ENCODE measurements at places on chromosomes 1 and 21. TPM values are rescaled to one million over a fixed set of nuclear protein-coding genes. Genes with fewer than 3 reads are reported as not detected.

Gene KRTAP21-2
- not detected for total RNA-seq

Gene KPRP
- 0.12 TPM for total RNA-seq

Gene GJA9
- not detected for total RNA-seq

Gene CELA2A
- not detected for total RNA-seq

Gene NRDC
- total RNA-seq, result 66.1 TPM

Gene LCE1A
- not detected for total RNA-seq

Gene FAM43B
- 1.3 TPM for total RNA-seq

Gene ZNHIT6
- total RNA-seq, result 23.5 TPM

Gene CHI3L2
- total RNA-seq, result 0.42 TPM

Gene EPHB2
- 2.0 TPM for total RNA-seq

Gene EFNA1
- total RNA-seq, result 13.1 TPM

Gene CYP4A22
- not detected for total RNA-seq

Gene LINGO4
- not detected for total RNA-seq

Gene OVAAL
- not detected for total RNA-seq

Gene OR11L1
- total RNA-seq, result not detected

Gene HES3
- not detected for total RNA-seq

Gene ANKRD65
- total RNA-seq, result 8.7 TPM

Data from gastroesophageal sphincter (tissue), 4 donors.